ENCODE measurements at places on chromosomes 5 and 9. TPM values are rescaled to one million over a fixed set of nuclear protein-coding genes. Genes with fewer than 3 reads are reported as not detected.

The HTR1A gene
- not detected for total RNA-seq

The SLCO6A1 gene
- total RNA-seq = not detected

The C1QTNF3 gene
- total RNA-seq = 4.5 TPM

The SAXO1 gene
- 0.12 TPM for total RNA-seq

GRCh38 chr5:1273745-1274144 is 21.1 kb downstream of the TERT start:
- no peak for DNase-seq

DNA sequence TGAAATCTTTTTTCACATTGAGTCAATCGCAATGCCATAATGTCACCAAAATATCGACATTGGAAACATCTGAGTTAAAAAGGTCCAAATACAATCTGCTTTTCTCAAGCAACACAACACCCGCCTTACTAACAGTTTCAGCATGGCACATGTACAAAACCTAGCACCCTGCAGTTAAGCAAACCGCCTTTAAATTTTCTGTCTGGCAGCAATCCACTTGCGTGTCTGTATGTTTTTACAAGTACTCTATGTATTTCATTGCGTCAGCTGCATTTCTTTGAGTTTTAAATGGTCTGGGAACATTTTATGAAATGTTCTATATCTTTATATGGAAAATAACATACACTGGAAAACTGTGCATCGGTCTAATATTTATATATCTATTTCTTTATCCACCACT is 134.6 kb downstream of the DENND1A start:
- no peak for DNase-seq

GRCh38 chr5:179794171-179794570 is 385 bp downstream of the LTC4S start:
- no peak for DNase-seq

GRCh38 chr5:117246424-117246823 is 671.8 kb upstream of the SEMA6A start:
- no peak for DNase-seq

GRCh38 chr5:72179816-72180440 is 72.7 kb downstream of the MAP1B start:
- DNase-seq = no peak

DNA sequence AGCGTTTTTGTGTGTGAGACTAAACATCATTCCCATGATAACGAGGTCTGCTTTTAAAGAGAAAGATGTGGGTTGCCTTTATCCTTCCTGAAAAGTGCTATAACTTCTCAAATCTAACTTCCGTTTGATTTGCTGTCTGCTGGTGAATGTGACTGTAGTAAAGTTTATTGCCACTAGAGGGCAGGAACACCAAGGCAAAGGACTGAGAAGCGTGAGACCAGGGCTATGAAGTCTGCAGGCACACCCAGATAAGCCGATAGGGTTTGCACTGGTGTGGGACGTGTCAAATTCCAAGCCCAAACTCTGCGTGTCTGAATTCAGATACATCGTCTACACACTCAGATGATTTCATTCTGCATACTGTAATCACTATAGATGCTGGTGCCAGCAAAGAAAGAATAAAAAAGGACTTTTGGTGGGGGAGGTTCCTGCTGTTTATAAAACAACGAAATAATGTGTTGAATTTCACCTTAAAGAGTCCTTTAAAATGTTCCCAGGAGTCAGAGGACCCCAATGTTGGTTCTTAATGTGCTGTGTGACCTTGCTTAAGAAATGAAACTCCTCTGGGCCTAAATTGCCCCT is 87.2 kb downstream of the PTTG1 start:
- no peak for DNase-seq

DNA sequence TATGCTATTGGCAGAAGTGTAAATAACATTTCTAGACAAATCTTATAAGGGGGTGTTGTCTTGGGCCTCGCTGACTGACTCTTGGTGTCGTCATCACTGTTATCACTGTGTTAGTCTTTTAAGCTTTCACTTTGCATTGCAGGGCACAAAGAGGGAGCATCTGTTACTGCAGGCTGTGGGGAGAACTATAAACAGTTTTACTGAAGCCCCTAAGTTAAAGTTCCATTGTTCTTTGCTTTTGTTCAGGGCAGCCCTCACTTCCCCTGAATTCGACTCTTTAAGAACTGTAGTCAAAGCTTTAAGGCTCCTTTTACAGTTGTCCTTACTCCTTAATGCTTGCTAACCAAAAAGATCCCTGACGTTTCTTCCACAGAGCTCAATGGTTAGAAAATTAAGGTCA is 605.0 kb downstream of the RAB3C start:
- DNase-seq = no peak

DNA sequence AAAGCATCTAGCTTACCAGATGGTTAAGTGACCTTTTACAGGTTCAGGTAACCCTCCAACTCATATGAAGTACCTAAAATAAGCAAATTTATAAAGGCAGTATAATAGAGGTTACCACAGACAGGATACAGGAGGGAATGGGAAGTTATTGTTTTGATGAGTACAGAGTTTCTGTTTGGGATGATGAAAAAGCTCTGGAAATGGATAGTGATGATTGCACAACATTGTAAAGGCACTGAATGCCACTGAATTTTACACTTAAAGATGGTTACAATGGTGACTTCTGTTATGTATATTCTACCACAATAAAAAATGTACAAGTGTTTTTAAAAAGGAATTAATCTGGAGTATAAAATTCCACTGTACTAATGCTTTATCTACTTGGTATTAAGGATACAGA is 75.0 kb upstream of the NIPBL start:
- no peak for DNase-seq

DNA sequence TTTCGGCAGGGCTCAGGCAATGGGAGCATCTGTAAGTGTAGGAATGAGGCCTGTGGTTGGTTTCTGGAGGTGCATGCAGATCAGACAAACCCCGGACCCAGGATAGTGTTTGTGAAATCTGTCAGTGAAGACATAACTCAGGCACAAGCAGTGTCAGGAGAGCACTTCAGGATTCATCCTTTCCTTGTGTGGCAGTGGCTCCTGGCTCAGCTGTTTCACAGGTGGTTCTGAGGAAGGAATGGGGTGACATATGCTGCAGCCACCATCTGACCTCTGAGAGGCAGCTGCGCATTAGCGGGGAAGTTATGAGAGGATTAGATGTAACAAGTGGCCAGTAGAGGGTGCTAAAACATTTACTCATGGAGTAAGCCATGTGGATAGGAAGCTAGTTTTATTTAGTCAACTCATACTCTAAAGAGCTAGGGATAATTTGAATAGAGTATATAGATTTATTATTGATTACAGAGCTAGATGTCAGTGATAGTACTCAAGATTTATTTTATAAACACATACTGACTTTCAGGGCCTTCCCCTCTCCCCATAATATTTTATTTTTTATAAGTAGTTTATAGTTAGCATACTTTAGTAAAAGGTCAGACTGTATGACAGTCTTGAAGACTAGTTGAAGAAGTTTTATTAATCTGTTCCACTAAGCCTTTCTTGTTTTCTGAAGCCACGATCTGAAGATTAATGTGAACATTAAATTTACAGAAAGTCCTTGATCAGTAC is 28.4 kb downstream of the NNT start:
- DNase-seq = no peak

GRCh38 chr9:120702075-120702474 is 12.2 kb downstream of the MEGF9 start:
- no peak for DNase-seq

DNA sequence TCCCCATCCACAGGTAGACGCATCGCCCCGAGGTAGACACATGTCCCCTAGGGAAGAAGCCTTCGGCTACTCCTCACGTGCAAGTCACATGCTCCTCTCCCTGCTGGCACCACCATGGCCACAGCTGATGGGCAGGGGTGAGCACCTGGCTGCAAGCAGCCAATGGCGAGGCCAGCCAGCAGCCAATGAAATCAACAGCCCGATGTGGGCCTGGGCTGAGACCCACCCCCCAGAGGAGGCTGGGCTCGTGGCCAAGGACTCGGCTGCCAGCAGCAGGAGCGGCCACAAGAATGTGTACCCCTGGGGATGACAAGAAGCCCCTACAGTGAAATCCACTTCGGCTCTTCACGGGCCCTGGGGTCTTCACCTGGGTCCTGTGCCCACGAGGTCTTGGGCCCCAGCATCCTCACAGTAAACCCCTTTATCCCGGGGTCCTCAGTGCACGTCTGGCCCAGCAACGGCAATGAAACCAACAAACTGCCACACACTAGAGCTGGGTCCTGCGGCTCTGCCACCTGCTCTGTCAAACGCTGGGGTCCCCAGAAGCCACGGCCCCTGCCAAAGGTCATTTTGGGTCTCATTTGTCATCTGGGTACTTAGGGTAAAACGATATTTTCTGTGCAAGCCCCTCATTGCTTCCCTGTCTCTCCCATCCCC is 22.1 kb upstream of the PTGES start:
- DNase-seq = no peak

DNA sequence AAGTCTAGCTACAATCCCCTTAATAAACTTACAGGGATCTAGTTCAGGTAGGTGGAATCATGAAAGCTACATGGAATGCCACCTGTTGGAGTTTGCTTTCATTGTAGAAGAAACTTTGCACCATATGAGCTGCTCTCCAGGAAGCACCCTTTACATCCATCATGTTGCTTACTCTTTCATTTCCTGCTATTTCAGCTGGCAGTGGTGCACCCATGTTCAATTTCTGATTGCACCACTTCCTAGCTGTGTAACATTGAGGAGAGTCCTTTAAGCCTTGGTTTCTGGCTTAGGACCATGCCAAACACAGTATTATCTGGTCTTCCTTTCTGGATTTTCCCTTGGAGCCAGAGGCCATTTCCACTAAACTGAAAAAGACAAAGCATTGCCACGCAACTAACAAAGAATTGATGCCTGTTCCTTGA is 123.3 kb upstream of the SLC12A2 start:
- DNase-seq = no peak

DNA sequence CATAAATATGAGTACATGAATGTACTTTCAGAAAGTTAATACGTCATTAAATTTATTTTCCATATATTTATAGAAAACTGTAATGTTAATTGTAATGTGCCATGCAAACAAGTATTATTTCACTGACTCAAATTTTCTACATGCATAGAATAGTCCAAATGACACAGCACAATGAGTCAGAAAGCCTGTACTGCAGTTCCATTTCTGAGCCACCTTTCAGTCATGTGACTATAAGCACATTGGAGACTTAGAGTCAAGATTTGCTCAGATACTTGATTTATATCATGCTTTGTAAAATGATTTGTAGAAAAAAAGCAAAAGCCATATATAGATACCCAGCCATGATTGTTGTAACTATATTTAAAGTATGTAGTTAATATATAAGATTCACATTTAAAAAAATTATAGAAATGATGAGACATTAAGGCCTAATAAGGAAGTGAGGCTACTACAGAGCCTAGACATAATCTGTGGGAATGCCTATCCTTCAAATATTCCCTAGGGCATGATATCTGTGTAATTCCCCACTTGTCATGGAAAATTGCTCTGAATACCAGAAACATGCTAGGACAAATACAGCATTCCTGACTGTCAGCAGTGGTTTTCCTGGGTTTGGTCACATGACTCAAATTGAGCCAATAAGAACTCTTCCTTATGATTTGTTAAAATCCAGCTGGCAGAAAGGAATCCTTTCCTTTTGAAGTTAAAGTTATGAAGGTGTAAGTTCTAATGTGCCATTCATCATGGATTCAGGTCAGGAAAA is 50.0 kb downstream of the PTPRD start:
- DNase-seq = no peak

DNA sequence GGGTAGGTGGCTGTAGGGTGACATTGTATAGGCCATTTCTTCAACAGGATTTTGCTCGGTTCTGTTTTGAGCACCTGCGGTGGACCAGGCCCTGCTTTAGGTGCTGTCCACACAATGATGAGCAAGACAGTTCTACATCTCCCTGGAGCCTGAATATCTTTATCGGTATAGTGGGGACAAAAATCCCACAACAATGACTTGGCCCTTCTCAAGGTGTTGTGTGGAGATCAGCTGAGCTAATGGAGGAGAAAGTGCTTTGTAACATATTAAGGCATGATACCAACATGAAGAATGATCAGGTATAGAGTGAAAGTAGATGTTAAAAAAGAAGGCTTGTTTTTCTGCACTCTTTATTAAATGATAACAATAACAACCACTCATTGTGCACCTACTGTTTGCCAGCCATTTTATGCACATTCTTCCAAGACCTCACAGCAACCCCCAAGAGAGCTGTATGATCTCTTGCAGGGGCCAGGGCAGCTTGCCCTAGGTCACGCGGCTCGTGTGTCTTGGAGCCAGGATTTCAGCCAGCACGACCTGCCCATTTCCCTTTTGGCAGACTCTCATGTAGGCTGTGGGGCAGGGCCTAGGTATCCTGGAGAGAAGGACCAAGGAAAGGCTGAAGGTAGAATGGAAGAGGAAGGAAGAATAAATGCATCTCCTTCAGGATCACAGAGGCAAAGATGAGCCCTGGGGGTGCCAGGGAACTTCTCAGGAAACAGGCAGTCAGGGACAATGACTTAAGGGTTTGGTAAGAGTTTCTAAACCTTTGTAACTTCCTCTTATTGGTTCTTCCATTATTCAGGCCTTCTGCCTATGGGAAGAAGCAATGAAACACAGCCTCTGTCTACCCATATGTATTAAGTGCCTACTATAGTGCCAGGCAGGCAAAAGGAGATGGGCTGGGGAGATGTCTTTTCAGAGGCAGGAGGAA is 50.0 kb upstream of the PPARGC1B start:
- DNase-seq = no peak

DNA sequence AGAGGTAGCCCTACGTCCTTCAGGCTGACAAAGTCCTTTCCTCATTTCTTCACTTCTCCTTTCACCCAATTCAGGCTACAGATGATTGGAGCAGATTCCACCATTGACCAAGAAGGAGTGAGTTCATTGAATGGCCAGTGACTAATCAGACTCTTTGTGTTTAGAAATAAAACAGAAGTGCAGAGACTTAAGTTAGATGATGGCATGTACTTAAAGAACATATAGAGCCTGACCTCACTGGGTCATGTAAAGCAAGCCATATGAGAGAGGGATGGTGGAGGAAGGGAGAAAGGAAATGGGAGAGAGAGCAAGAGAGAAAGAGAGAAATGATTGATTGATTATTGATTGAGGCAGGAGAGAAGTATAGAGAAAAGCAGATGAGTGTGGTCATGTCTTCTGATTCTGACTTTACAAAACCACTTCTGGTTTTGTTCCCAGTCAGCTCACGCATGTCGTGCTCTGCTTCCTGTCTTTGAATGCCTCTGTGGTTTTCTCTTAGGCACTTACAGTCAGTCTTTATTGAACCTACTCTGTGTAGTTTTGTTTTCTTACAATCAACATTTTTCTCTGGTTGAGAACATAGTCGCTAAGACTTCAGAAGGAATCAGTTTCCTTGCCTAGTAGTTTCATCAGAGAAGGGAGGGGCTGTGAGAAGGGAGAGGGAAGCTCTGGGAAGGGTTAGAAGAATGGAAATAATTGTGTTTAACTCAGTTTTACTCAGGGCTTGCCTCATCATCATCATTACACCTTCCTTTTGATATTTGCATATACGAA is 149.2 kb upstream of the KLF9 start:
- no peak for DNase-seq

DNA sequence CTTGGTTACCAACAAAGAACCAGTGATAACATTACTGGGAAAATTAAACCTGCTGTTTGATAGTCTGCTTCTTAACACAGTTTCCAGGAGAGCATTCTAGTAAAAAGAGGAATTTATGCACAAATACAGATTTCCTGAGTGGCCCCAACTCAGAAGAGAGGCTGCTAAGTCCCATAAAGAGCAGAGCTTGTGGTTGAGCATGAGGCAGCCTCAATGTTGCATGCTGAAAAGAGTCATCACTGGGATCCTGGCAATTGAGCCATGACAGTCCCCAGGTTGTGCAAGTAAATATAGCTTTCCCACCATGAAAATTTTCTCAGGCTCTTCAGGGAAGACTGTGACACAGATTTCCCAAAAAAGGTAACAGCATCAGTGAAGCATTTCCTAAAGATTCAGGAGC is 47.5 kb upstream of the ADRB2 start:
- DNase-seq = no peak
